ENCODE measurements at places on chromosomes 7 and 10.

- DNase-seq, result no peak
Measured at GRCh38 chr7:135684136-135684535, 21.8 kb downstream of the STMP1 start.

- DNase-seq, result peak; percentile 90
Measured at GRCh38 chr7:48090095-48090805, 1.2 kb downstream of the UPP1 start.

DNA sequence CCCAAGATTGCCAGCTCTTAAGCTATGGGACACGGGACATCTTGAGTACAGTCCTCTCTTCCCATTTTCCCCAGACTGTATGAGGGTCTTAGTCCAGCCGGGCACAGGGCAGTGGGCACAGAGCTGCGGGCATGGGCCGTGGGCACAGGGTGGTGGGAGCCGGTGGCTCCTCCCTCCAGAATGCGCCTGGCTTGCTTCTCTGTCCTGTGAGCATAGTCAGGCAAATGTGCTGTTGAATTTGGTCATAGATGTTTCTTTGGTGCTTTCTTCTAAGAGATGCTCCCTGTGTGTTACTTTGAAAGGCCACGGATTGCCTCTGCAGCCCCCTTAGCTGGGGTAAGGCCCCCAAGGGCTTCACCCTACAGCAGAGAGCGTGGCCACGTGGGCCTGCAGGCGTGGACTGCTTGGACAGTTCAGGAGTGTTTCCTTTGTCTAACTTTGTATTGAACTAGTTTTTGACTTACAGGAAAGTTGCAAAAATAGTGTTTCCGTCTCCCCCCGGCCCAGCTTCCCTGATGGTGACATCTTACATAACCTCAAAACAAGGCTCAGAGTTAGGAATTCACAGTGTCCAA is 24.7 kb downstream of the LRRC27 start:
- DNase-seq, result no peak

DNA sequence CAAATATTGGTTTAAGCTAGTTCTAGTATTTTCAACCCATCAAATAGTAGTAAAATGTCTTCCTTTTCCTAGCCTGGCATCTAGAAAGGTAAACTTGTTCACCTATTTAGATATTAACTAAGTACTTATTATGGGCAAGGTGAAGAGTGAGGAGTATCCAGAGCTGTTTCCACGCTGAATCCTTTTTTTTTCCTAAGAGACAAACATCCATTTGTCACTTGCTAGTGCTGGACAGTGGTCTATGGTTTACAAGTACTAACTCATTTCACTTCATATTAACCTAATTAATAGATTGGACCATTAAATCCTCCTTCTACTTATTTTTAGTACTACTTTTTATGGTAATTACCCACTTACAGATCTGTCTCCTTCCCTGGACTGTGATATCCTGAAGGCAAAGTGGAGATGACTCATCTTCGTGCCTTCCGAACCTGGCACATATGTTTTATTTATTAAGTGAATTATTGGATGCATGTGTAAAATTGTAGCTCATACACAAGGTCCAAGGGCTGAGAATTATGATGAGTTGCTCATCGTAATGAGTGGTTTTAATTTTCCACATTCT is 159.6 kb upstream of the IGFBP3 start:
- no peak for DNase-seq

GRCh38 chr10:22252224-22252800 is 34.5 kb upstream of the EBLN1 start:
- no peak for DNase-seq

DNA sequence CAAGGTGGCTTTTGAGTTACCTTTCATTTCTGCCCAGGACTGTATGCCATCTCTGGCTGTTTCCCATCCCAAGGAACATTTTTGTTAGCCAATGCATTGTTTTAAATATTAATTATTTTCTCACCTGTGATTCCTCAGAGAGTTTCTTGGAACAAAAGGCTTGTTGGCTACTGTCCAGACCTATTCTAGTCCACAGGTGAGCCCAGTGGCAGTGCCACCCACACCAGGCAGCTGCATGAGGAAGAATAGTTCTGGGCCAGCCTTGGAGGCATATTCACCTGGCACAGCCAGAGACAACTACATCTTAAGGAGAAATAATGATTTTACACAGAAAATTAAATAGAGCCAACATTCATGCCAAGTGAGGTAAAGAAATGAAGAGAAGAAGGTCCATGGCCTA is 123.9 kb downstream of the C1GALT1 start:
- no peak for DNase-seq

DNA sequence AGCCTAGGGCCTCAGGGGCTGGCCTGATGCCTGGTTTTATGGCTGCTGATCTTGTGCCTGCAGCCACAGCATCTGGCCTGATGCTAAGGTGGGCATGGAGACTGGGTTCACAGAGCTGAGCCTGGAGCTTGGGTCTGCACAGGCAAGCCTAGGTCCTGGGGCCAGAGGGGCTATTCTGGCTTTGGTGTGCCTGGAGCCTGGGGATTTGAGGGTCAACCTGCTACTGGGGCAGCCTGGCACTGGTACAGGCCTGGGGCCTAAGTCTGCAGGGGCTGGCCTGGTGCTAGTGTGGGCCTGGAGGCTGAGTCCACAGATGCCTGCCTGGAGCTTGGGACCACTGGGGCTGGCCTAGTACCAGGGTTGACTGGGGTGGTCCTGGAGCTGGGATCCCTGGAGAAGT is 481.8 kb upstream of the GHITM start:
- DNase-seq, result no peak

- DNase-seq, result no peak
Measured at GRCh38 chr7:85914437-85914836, 727.6 kb upstream of the SEMA3D start.

GRCh38 chr7:137772748-137773147 is 74.0 kb downstream of the DGKI start:
- no peak for DNase-seq

- DNase-seq, result no peak
Measured at GRCh38 chr10:13139150-13139549, 22.2 kb upstream of the MCM10 start.

DNA sequence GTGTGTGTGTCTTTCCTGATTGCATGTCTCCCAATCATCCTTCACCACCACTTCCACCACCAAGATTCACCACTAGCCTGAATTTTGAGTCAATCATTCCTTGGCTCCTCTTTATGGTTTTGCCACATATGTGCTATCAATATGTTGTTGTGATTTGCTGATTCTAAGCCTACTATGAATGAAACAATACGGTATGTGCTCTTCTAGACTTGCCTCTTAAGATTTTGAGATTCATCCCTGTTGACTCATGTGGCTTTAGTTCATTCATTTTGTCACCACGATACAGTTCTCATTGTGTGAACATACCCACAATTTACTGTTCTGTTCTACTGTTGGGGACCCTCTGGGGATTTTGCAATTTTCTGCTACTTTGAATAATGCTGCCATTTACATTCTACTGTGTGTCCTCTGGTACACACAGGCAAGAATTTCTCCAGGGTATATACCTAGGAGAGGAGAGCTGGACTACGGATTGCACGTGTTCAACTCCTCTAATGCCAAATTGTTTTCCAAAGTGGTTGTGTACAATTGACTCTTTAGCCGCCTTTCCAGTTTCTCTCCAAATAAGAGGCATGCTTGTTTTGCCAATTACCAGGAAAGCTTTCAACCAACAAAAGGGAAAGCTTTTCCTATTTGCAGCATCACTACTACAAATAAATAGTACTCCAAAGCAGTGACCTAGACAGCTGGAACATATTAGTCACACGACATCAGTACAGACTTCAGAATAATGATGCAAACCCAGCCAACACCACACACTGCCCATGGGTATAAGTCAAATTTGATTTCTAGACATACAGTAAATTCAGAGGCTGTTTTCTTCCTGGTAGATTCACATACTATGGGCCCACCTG is 30.0 kb downstream of the SGMS1 start:
- no peak for DNase-seq

GRCh38 chr10:125001313-125002046 is 59.6 kb downstream of the ZRANB1 start:
- DNase-seq, result no peak

DNA sequence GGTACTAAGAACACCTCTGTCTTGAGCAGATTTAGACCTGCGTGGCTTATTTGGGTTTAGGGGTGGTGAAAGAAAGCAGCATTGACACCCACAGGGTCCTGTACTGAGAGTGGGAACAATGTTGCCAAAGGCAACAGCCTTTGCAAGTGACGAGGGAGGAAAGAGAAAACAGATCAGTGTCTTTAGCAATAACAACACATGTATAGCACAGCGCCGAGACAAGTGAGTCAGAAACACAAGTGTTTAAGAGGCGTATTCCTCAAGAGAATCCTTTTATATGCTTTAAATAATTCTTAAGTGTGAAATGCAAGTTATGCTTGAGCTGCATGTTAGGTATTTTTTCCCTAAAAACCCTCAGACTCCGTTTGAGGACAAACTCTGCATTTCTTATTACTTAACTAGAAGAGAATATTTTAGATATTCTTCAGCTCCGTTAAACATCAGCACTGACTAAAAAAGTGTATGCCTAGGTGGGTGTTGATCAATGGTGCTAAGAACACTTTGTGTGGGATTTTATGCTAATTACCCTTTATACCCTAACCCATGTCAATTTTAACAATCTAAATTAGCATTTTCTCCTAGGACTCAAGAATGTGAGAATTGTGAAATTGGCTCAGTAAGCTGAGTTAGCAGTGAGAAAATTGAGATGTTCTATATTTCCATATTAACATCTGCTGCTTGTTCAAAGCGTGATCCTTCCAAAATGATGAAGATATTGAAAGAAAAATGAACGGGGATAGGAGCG is 1095.4 kb upstream of the CELF2 start:
- DNase-seq, result no peak

DNA sequence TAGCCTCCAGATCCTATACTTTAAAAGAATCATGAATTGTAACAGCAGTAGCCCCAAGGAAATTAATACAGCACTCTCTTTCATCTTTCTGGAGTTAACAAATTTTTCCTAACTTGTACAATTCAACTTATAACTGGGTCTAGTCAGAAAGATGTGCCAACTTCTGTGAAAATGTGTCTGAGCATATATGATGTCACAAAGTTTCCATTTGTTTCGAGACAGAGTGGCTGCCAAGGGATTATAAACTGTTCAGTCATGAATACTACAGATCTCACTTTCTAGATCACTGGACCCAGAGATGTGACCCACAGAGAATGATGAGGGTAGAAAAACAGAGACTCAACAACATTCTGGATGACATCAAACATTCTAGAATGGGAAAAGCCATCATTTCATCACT is 249.2 kb upstream of the PHF14 start:
- DNase-seq, result no peak

DNA sequence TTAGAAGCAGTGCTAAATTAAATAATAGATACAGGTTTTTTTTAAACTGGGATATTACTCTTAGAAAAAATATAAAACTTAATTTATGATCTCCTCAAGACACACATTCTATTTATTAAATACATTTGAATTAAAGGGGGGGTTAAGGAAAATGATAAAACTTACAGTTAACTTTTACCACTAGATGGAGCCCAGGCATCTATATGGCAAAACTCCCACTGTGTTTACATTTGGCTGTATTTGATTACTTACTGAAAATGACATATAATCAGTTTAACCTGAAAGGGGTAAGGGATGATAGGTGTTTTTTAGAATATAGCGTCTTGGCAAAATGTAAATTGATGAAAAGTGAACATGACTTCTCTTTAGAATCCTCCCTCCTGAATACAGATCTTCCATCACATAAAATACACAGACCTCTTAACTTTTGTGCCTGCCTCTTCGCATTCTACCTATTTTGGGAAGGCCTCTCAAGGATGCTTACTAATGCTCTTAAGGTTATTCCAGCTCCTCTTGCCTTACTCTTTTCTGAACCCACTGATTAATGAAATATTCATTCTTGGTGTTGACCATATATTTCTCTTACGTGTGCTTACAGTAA is 235.7 kb downstream of the AGMO start:
- no peak for DNase-seq

DNA sequence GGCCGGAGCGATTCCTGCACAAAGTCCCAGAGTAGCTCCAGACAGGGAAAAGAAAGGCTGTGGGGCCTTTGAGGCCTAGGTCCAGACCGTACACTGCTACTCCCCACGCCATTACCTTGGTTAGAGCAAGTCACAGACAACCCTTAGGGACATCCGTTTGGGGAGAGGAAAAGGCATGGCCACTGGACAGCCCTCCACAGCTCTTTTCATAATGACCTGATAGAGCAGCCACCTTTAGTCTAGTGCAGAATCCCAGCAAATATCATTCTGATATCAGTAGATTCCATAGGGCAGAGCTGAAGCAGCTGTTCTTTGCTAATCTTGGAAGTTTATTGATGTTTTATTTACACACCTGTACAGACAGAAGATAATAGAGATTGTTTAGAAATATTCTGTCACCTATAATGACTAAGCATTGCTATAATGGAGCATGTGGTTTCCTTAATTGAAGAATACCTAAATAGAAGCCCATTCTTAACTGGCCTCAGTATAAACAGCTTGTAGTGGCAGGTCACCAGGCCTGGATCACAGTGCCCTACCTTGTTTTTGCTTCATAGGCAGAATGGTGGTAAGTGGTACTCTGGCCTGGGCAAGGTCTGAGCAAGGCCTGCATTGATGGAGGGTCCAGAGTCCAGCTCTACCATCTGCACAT is 27.9 kb downstream of the OGDH start:
- no peak for DNase-seq

DNA sequence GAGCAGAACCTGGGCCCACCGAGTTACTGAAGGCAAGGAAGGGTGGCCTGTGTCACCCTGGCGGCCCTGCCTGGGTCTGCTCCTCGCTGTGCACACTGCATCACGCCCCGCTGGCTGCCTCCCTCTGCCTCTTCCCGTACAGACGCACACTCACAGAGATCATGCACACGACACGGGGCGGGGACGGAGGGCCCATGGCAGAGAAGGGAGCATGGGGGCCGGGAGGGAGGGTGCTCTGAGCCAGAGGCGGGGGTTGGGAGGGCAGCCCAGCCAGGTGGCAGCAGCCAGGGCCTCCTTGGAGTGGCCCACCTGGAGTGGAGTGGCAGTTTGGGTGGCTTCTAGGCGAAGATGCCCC is 16.6 kb downstream of the BUD23 start:
- DNase-seq, result no peak

- DNase-seq, result no peak
Measured at GRCh38 chr7:28226003-28226402, 45.4 kb upstream of the JAZF1 start.

DNA sequence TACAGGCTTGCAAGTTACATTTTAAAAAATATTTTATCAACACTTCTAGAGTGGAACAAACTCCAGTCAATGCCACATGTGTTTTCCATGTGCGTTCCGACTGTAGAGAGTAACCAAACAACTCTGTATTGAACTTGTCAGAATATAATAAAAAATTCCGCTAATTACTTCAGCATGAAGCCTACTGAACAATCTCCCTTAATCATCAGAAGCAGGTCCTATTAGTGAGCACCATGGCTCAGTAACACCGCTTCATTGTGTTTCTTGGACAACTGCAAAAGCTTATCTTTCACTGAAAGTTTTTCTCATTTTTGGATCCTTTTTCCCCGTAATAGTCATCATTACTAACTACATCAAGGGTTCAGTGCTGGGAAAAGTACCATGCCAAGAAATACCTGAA is 117.0 kb downstream of the MKX start:
- no peak for DNase-seq

GRCh38 chr7:114922026-114922651 is at the start of gene MDFIC:
MDFIC (plus strand) TSS chr7:114922094; CDS start chr7:114923034, 940 bp downstream.
- no peak for DNase-seq

Data from vagina (tissue), 2 donors.